Hematopoietic multipotent progenitor cell treated with erythropoietin and hydrocortisone succinate and interleukin-3 and kit ligand, for 8 days (in vitro differentiated cells): ENCODE measurements at places on chromosomes 11 and 22.

DNA sequence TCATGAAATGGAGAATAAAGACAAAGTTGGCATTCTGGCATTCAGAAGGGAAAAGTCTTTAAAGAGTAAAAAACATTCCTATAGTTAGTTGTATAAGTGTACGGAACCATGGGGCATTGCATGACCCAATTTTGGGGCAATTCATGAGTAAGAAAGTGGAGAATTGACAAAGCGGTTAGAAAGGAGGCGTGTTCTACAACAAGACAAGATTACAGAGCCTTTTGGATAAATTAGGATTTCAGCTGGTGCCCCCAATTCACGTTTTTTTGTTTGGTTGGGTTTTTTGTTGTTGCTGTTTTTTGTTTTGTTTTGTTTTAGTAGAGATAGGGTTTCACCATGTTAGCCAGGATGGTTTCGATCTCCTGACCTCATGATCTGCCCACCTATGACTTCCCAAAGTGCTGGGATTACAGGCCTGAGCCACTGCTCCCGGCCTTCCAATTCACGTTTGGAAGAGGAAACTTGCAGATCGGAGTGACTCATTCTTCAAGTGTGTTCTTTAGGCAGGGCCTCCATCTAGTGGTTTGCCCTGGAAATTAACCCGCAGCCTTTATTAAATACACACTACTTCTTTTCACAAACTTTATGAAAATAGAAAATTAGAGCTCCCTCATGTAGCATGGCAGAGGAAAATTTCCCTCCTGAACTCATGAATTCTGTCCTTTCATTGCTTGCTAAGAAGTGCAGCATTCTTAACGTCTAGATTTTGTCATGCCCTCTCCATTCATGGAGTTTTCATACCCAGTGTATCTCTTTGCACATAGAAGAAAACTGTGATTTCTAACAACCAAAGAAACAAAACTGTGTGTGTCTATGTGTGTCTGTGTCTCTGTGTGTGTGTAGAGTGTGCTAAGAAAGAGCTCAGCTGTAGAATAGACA lies 118.1 kb downstream of the BBOX1 start:
- DNase-seq = peak; percentile 57

DNA sequence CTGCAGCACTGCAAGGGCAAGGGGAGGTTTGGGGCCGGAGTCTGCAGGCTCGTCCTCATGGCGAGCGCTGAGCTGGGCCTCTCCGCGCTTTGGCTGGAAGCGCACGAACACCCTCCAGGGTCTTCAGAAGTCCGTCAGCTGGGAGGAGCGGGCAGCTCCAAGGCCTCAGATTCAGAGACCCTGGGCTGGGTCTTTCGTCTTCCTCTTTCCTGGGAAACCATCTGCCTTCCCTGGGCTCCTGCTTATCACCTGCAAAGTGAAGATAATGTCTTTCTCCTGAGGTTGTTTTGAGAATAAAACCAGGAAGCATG lies 525.6 kb downstream of the BRD1 start:
- no peak for DNase-seq

DNA sequence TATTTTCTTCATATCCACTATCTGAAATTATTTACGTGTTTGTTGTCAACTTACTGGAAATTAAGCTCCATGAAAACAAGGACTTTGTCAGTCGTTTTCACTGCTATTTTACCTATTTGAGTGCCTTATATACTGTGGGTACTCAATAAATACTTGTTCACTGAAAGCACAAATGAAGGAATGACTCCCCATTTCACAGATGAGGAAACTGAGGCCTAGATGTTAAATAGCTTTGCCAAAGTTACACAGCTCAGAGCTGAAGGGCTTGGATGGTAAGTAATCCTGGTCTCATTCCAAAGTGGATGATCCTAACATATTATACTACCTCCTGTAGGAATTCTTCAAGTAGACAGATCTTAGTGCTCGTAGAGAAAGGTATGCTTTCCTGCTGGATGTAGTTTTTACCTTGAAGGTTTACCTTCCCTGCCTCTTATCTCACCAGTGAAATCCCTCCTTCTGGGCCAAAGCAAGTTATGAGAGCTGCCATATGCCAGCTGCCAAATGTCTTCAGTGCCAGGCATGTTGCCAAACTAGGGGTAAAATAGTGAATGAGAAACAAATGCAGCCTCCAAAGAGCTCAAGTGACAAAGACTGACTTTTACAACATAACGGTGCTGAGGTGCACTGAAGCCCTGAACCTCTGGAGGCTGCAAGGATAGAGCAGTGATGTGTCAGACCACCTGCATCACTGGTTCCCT lies 129.7 kb downstream of the TRIM44 start:
- no peak for DNase-seq

- DNase-seq = no peak
Observed at GRCh38 chr11:19410032-19410431, 169.3 kb upstream of the E2F8 start.

- no peak for DNase-seq
Observed at GRCh38 chr22:20644071-20644642, 129.8 kb upstream of the SERPIND1 start.
